ENCODE measurements at places on chromosomes 16 and 17.

GRCh38 chr17:17191346-17191792 is 14.8 kb downstream of the PLD6 start:
- no peak for DNase-seq

- no peak for DNase-seq
These were observed 75.1 kb downstream of the ZNF778 start for GRCh38 chr16:89292443-89293078.

DNA sequence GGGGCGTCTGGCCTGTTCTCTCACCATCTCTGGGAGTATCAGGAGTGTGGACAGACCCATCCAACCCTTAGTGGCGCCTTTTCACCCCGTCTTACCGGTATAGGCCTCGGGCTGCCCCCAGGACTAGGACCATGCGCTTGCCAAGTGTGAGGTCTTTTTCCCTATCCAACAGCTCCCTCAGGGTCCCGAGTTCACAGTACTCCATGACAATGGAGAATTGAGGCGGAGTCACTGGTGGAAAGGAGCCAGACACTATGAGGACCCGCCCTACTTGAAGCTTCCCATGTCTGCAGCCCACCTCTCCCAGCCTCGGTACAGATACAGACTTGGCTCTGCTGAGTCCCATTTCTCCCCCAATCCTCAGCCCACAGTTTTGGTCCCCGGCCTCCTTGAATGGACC is 15.9 kb upstream of the RFWD3 start:
- DNase-seq = no peak

- DNase-seq = peak; percentile 80
These were observed 12.5 kb upstream of the SREBF1 start for GRCh38 chr17:17849147-17849820.

- no peak for DNase-seq
These were observed 35.6 kb downstream of the RNF213 start for GRCh38 chr17:80296221-80296620.

DNA sequence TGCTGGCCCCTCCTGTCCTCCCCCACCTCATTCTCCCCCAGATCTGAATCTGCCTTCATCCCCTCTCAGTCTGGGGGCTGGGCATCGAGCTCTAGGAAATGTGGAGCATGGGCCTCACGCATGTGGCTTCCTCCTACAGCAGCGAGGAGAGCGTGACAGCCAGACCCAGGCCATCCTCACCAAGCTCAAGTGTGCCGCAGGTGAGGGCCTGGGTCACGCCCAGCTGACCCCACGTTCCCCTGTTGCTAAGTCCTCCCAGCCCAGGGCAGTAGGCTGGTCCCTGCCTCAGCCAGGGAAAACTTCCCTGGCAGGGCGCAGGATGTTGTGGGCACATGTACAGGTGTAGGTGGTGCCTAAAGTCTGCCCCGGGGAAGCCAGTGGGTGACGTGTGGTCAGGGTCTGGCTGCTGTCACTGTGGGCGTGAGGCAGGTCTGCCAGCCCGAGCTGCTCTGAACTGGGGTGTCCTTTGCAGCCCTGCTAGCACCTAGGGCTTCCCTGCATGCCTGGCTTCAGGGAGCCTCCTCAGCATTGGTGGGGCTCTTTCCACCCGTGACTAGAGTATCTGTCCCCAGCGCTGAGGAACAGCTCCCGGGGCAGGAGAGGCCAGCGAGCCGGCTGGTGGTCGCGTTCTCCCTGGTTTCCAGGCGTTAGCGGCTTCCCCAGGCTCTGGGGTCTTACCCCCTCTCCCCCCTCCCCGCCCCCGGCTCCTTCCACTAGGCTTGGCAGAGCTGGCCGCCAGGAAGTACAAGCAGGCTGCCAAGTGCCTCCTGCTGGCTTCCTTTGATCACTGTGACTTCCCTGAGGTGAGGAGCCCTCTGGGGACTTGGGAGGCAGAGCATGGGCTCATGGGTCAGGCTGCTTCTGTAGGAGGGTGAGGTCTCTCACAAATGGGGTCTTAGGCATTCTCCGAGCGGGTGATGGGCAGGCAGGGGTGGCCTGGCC is 3.6 kb downstream of the GPS1 start:
- no peak for DNase-seq

- DNase-seq = no peak
These were observed 8.0 kb downstream of the TNRC6A start for GRCh38 chr16:24737391-24737871.

GRCh38 chr17:40726919-40727318 is 23.4 kb upstream of the KRT24 start:
- DNase-seq = no peak

DNA sequence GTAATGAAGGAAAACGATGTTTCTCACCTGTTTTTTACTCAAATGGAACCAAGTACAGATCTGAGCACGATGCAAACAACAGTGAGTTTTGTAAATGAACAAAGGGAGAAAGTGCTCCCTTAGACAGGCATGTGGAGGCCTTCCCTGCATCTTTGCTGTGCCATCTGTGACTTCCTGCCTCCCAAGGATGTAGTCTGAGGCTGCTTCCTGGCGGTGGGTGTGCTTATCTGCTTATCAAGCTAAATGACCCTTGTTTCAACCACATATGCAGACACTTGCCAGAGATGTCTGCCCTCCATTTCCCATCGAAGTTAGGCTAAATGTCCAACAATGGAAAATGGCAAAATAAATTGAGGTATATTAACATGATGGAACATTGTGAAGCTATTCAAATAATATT is 34.6 kb downstream of the RGS9 start:
- DNase-seq = no peak

DNA sequence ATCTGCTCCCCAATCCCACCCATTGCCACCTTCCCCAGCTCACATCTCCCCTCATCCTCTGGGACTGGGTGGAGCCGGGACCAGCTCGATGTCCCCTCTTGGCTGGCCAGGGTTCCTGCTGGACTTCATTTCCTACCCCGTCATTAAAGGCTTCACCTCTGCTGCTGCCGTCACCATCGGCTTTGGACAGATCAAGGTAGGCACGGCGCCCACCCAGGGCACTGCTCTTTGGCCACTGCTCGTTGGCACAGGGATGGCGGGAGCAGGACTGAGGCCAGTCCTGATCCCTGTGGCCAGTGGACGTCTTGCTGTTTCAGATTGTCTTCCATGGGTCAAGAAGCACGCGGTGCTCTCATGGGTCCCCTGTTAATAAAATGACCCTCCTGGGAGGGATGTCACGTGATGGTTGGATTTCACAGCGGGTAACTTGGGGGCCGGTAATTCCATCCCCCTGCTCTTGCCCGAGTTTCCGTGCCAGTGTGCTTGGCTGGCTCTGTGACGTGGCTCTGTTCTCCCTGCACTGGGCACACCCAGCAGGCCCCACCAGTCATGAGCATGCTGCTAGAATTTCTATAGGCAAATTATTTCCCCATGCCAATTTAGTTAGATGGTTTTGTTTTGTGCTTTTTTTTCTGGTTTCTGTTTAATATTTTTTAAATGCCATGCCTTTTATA is 3.1 kb downstream of the SLC26A11 start:
- DNase-seq = no peak

DNA sequence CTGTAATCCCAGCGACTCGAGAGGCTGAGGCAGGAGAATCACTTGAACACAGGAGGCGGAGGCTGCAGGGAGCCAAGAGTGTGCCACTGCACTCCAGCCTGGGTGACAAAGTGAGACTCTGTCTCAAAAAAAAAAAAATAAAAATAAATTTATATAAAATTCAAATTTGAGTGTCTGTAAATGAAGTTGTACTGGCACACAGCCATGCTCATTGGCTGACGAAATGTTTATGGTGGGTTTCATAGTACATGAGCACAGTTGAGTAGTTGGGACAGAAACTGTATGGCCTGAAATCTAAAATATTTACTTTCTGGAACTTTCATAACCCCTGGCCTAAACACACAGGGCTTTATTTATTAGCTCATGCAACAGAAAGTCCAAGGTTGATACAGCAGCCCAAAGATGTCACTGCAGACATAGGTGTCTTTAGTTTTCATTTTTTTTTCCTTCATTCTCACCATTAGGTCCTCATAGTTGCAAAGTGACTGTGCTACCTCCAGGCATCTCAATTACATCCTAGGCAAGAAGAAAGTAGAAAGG is 355.3 kb downstream of the SLC39A11 start:
- no peak for DNase-seq

- no peak for DNase-seq
These were observed 10.9 kb upstream of the LYRM9 start for GRCh38 chr17:27904114-27904513.

GRCh38 chr16:65312795-65313194 is 190.9 kb upstream of the CDH11 start:
- DNase-seq = no peak

- DNase-seq = no peak
These were observed 18.7 kb downstream of the ZNF200 start for GRCh38 chr16:3216263-3216640.

DNA sequence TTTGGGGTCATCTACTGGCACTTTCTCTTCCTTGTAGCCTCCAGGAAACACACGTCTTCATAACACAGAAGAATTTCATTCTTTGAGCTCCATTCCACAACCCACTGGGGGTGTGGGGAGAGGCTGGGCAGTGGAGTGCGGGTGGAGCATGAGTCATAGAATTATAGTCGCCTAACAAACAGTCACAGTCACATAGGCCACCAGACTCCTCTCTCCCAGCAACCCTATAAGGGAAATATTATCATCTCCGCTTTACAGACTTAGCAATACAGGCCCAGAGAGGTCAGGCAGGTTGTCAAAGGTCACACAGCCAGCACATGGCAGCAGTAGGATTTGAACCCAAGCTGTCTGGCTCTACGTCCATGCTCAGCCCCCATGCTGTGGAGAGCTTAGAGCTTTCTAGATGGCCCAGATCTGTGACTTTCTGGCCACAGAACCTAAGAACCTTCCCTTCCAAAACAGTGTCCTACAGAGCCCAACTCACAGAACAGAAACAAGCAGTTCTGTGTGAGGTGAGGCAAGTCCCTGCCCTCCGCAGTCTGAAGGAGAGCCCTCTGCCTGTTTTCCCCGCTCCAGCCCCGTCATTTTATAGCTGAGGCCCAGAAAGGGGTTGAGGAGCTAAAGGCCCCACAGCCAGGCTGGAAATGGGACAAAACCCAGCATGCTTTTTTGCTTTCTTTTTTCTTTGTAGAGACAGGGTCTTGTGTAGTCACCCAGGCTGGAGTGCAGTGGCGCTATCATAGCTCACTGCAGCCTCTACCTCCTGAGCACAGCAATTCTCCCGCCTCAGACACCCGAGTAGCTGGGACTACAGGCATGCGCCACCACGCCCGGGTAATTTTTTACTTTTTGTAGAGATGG is 10.7 kb upstream of the LITAF start:
- no peak for DNase-seq

GRCh38 chr17:8503368-8503767 is 67.7 kb downstream of the NDEL1 start:
- no peak for DNase-seq

DNA sequence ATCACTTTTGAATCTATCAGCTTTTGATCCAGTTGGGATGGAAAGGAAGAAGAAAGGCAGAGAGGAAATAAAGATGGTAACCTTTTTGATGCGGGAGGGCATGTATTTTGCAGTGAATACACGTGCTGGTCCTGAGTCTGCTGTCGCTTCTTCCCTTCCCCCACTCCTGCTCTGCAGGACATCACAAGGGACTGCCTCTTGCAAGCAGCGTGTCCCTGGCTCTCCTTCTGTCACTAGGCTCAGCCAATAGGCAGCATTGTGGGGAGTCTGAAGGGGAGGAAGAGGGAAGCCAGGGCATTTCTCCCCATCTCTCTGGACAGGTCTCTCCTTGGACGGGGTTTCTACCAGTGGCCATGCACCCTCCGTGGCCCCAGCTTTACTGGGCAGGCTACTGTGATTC is 15.7 kb upstream of the WFDC1 start:
- DNase-seq = no peak

DNA sequence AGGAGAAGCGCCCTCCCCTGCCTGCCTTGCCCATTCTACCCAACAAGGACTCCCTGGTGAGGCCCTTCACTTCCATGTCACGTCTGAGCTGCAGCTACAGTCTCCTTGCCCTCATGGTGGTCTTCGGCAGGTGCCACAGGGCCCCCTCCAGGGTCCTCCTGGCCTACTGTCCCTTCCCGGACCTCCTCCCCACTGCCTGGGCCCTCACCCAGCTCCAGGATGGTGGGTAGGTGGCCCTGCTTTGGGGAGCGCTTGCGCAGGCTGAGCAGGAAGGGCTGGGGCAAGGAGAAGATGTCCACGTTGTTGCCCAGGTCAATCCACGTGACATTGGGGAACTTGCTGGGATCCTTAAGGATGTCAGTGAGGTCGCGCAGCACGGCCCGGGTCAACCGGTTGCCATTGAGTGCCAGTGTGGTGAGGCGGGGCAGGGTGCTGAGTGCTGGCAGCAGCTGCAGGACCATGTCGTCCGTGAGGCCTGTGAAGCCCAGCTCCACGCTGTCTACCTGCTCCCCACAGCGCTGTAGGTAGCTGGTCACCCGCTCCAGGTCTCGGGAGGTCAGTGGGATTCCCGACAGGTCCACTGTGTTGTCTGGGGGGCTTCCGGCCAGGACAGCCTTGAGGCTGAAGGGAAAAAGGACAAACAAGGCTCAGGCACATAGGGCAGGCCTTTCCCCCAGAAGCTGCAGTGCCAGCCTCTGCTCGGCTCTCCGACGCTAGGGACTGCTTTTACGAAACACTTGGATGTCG is 28.3 kb downstream of the TRPV2 start:
- DNase-seq = no peak

DNA sequence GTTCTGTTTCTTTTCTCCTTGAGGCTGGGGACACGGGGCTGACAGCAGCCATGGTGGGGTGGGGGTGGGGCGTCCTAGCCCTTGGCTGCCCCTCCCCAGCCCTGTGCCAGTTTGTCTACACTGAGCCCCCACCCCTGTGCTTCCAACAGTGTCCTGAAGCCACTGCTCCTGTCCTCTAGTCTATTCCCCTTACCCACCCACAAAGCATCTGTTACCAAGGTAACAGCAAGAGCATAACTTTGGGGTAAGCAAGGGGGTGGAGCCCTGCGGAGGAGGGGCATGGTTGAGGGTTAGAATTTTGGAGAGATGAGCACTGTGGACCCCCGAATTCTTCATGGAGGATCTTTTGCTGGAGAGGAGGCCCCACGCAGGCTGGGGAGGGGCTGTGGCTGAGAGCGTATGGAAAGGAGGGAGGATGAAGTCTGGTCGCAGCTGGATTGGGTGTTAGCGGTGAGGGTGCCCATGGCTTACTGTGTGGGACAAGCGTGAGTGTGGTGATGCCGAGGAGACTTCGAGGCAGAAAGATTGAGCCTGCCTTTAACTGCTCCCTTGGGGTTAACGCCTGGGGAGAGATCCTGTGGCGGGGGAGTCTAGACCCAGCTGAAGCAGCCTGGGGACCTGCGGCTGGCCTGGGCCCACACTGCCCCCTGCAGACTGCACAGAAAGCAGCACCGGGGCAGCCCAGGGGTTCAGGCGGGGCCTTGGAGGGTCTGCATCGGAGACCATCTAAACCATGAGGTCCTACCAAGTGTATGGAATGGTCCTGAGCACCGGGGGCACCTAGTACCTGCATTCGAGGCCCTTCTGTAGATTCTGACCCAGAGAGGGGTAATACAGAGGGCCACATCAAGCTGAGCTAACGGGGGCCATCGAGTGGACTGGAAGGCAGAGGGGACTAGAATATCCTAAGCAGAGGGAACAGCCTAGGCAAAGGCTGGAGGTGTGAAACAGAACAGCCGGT is 6.1 kb upstream of the STAC2 start:
- DNase-seq = peak; percentile 56

Measured in stimulated activated CD4-positive, alpha-beta T cell treated with anti-CD3 and anti-CD28 coated beads, Interleukin-4, amount 100 ng/mL, for 48 hours (primary cell).